NCI-H1436 treated with DMSO at 0.1 percent for 48 hours (cell line): ENCODE measurements at places on chromosomes 2 and 18.

DNA sequence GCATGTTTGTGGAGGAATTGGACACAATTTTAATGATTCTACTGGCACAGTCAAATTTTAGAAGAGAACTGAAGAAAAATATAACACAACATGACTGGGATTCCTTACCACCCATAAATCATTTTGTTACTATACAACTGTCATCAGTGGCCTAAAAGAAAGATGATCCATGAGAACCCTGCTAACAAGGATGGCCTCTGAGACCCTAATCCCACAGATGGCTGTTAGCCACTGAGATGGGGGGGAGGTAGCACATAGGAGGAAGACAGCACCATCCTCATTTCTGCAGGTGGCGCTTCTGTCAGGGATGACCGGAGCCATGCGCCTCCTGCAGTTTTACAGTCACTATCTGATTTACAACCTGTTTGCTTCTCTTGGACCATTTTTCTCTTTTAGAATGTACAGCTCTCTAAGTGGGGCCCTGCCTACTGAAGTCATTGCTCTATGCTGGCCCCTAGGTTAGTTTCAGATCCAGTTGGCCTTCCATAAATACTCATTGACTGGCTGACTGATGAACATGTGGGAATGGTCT is 279.8 kb downstream of the NAPG start:
- no peak for DNase-seq

DNA sequence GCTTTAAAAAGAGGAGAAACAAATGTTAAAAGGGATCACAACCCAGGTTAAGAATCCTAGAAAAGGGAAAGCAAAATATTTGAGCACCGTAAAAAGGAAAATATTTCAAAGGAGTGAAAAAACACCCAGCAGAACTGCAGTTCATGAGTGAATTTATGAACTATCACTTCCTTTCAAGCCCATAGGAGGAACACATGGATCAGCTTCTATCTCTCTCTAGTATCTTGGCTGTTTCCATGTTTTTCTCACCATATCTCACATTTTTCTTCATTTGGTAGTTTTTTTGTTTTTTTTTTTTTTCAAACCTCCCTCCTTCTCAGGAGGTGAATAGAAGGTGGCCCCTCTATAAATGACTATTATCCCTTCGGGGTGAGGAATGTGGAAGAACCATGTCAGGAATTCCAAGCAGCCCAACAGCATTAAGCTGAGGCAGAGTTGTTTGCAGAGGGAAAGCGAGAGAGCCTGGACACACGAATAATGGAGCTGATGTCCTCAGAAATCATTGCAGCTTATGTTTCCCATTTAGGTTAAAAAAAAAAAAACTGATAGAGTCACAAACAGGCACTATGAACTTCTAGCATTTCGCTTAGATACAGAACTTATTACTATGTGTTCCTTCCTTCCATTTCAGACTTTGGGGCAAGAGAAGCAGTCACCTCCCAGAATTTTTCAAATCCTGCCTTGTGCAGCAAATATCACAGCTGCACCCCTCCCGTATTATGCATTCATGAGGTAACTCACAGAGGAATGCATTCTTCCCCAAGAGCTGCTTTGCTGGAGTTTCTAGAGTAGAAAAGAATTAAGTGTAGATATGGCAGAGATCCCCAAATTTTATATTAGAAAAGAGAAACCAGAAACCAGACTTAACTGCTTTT is 315.6 kb downstream of the IRS1 start:
- no peak for DNase-seq

DNA sequence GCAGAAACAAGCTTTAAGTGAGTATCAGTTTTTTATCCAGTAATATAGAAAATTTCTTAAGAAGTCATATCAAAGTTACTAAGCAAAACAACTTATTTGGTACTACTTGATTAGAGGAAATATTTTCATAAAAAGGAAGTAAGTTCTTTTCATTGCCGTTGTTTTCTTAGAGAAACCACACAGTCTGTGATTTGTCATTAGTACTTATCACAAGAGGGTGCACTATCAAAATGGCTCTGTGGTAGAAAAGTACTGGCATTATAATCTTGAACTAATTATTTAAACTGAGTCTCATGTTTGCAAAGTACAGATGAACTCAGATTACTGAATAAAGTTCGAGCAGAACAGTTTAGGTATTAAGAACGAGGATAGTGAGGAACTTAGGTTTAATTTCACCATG is 93.4 kb downstream of the IKZF2 start:
- DNase-seq = no peak

GRCh38 chr2:88187038-88187676 is 17.0 kb downstream of the THNSL2 start:
- DNase-seq = no peak

DNA sequence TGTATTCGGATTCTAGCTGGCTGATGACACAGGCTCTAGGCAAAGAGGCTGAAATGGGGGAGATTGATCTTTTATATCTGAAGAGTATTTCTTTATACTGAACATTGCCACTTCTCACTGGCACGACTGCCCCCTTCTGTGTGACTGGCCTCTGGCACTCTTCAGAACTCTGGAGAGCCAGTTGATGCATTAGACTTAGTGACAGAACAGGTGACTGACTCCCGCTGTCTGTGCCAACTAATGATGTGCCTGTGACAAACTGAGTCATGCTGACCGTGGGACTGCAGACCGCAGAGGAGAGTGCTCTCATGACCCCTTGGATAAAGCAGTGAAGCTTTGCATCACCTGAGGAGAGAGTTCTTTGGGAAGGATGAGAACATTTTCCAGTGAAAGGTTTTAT is 14.4 kb downstream of the MGAT5 start:
- DNase-seq = no peak

DNA sequence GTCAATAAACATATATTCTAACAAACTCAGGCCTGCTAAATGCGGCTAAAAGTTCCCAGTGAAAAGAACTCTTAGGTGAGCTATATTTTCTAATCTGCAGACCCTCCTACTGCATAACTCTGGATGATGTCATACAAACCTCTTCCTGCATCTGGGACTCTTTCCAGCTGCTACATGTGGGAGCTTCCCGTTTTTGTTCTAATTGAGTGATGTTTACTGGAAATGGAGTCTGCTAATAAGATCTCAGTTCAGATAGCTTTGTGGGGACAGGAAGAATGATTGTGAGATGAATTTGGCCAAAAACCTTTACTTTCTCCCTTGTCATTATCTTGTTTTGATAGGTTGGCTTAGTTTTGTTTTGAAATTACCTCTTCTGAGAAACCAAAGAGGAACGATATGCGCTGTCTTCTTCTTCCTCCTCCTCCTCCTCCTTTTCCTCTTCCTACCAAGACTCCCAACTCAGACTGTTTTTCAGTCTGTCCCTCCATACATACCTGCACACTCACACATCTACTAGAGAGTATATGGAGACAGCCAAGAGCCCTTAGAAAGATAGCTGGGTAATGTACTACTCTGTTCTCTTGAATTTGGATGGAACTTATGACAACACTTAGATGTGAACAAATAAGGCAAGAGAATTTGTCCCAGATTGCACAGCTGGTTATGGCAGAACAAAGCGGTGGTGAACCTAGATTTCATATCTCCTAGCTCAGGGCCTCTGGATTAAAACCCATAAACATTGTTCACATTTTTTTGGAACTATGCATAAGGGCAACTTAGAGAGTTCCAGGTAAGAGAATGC is 39.8 kb upstream of the AAK1 start:
- no peak for DNase-seq

DNA sequence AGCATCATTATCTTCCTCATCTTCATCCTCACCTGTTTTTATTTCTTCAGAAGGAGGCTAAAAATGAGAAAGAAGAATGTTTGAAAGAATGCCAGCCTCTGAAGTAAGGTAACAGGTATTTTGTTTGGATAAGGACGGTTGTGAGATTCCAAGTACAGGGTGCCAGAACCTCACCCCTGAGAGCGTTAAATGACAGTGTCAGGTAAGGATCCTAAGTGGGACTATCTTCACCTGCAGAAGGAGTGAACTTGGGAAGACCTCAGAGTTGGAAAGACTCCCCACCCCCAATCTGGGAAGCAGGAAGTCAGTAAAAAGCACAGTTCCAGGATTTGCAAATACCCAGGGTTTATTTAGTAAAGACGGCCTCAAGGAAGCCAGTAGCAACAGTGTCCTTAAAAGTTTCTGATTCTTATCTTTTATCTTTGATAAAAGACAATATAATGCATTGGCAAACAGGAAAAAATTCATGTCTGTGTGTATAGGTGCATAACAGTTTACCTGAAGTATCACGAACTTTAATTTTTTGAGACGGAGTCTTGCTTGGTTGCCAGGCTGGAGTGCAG is 52.3 kb downstream of the THOC1 start:
- DNase-seq = no peak
